T-helper 1 cell (primary cell): ENCODE measurements at places on chromosomes 7 and 10.

DNA sequence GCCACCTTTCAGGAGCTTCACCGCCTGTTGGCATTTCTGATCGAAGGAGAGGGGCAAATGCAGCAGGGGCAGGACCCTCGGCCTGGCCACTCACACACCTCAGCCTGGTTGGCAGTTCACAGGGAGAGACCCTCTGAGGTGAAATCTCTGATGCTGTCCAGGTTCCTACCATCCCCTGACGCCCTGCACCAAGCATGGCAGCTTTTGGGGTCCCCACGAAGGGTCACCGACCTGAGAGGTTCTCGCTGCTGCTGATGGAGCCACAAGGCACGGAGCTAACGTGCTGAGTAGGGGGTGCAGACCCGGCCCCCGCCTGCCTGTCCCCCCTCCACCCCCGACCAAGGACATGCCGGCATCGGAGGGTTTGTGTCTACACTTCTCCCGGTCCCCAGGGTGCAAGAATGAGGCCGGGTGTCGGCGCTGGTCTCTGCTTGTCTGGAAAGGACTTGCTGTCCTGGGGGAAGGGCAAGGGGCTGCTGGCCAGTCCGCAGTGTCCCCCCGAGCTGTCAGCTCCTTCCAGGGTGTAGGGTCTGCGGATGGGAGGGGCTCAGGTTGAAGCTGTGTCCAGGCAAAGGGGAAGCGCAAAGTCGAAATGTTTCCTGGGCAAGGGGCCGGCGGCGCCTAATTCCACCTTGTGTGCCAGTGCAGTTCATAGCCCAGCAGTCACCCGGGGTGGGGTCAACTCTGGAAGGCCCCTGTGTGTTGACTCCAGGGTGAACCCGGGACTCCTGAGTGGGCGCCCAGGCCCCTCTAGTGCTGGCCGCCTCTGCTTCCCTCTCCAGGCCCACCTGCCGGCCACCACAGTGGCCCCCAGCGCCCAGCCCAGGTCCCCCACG is 132.6 kb downstream of the DNAJB6 start:
- no peak for DNase-seq

- DNase-seq: no peak
These were observed 3.8 kb upstream of the PALD1 start for GRCh38 chr10:70474780-70475179.

DNA sequence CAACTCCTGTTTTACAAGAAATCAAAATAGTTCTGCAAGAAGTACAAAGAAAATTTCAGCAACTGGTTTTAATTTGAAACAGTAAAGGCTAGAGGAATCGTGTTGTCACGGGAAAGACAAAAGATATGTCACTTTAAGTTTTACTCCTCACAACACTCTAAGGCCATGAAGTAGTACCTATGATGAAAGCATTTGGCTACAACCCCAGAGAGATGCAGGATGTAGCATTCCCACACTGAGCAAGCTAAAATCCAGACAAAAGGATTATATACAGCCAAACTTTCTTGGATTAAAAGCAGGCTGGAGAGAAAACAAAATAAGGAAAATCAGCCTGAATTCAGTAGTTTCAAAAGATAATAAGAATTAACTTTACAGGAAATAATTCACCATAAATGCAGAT is 245.5 kb upstream of the STEAP1 start:
- DNase-seq: no peak

DNA sequence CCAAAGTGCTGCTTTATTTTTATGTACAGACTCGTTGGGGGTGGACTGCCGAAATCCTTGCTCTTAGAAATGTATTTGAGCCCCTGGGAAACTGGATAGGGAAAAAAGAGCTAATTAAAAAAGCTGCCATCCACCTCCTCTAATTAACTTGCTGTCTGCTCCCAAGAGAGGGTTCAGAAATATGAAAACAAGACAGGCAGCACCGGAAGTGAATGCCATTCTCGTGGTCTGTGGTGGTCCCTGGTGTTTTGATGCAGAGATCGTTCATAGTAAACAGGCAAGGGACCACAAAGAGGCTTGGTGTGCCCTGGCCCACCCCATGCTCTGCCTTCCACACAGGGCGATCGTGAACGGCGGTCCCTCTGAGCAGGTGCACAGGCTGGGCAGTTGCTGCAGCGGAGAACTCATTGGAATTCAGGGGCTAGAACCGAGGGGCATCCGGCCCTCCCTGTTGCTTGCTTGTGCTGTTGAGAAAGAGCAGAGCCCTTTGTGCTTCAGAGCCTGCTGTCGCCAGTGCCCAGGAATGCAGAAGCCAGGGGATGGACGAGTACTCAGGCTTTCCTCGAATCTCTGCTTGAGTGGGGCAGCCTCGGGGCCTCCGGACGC is 79.1 kb upstream of the BTBD16 start:
- DNase-seq: no peak

DNA sequence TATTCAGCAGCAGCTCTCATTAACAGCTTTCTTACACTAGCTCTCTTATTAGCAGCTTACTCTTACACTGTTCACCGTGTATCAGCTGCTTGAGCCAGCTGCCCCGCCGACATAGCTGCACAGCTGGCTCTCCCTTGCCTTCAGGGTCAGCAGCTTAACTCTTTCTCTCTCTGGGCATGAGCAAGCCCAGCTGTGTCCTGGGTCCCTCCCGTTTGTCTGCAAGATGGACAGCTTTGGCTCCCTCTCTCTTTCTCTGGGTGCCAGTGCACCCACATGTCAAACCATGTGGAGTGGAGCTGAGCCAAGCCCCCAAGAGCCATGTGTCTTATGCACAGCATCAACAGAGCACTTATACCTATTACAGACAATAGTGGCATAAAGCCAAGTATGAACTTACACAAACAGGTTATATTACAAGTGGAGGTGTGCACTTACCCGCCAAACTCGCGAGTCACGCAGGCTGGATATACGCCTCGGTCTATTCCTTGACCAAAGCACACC is 35.7 kb upstream of the MTPAP start:
- DNase-seq: no peak

GRCh38 chr10:121788115-121788514 is 139.7 kb downstream of the ATE1 start:
- no peak for DNase-seq
